SW 1271 (cell line): ENCODE measurements at places on chromosomes 11 and 22.

DNA sequence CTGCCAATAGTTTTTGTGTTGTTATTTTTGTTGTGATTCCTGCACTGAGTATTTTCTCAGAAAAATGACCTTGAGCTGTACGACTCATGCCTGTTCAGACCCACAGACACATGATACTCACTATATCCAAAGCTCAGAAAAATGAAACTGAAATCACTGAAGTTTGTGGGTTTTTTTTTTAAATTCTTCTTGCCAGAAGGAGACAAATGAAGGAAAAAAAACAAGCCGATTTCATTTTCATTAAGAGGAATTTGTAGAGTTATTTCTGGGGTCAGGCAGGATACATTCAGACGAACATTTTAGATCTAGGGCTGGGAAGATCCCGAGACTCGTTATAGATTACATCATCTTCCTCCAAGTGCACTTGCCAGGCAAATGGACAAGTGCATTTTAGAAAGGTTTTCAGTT lies 60.4 kb downstream of the BMAL1 start:
- no peak for DNase-seq

GRCh38 chr11:66877588-66878385 lies 20.9 kb downstream of the LRFN4 start:
- DNase-seq, result no peak

GRCh38 chr22:36659762-36660509 lies 43.6 kb downstream of the CACNG2 start:
- DNase-seq, result peak; percentile 82

DNA sequence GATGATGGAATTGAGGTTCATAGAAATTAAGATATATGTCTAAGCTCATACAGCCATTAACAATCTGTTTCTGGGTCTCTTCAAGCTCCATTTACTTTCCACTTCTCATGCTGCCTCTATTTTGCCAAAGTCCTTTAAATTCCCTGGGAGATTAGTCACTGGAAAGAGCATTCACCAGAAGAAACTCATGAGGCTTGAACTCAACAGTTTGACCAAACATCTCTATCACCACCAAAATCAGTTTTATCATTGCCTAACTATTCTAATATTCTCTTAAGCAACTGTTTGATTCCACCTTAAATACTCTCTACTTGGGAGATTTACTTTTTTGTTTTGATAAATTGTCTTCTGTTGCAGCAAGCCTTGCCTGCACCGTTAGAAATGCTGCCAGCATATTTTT lies 881.3 kb downstream of the KCNA4 start:
- DNase-seq, result no peak

DNA sequence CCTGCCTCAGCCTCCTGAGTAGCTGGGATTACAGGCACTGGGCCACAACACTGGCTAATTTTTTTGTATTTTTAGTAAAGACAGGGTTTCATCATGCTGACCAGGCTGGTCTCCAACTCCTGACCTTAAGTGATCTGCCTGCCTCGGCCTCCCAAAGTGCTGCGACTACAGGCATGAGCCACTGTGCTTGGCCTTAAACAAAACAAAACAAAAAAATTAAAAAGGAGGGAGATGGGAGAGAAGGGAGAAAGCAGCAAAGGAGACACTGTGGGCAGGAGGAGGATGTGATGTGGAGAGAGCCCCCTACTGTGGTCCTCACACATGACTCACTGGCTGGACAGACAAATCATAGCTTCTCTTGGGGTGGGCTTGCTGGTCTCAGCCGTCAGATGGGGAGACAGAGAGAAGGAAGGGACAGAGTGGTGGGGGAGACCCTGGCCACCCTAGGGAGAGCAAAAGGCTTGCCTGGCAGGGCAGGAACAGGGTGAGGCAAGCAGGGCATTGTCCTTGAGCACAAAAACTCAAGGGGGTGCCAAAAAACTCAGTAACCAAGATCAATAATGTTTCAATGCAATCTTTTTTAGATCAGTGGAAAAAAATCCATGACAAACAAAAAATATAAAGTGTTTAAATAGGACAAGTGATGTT lies 31.6 kb downstream of the TPST2 start:
- DNase-seq, result no peak

DNA sequence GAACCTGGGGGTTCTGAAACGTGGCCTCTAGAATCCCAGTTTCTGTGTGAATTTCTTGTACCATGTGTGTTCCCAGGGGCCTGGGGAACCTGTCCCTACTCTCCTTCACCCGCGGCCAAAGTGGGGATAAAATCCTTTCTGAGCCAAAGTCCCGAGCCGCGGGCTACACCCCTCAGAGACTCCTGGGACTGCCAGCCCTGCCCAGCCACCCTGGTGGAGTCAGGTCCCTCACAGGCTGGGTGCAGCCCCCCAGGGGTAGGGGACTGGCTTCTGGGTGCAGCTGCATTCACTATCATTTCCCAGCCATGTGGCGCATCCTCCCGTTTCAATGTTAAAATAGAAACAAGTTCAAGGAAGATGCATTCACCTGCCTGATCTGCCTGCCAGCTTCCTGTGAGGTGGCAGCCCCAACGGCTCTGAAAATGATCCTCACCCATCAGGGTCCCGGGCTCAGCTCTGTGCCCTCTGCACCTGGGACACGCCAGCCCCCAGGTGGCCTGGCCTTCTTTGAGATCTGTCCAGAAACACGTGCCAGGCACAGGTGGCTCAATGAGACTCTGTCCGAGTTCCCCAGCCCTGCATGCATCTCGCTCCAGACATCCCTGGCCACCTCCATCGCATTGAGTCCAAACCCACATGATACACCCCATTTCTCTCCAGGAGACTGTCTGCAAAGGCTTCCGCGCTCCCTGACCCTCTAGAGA lies 338.8 kb downstream of the CTTN start:
- no peak for DNase-seq

- no peak for DNase-seq
Observed at GRCh38 chr11:24963852-24964251, 467.0 kb downstream of the LUZP2 start.

GRCh38 chr11:132301900-132302299 lies 931.5 kb downstream of the NTM start:
- DNase-seq, result no peak

- no peak for DNase-seq
Observed at GRCh38 chr11:6357222-6357621, 33.1 kb upstream of the SMPD1 start.

- no peak for DNase-seq
Observed at GRCh38 chr22:25091458-25091857, 108.2 kb upstream of the CRYBB3 start.

DNA sequence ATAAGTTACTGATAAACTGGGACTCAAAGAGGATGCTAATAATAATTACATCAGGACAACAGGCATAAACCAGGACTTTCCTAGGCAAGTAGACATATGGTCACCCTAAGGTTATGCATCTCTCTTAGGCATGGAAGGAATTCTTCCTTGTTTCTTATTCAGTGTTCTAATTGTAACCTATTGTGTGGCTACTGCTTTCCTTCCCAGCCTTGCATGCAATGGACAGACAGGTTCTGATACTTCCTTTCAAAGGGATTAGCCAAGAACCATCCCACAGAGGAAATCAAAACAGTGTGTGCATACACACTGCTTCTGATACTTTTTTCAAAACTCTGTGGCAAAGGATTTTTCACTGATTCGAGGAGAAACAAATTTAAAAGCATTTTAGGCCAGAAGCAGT lies 48.3 kb downstream of the RRAS2 start:
- no peak for DNase-seq

DNA sequence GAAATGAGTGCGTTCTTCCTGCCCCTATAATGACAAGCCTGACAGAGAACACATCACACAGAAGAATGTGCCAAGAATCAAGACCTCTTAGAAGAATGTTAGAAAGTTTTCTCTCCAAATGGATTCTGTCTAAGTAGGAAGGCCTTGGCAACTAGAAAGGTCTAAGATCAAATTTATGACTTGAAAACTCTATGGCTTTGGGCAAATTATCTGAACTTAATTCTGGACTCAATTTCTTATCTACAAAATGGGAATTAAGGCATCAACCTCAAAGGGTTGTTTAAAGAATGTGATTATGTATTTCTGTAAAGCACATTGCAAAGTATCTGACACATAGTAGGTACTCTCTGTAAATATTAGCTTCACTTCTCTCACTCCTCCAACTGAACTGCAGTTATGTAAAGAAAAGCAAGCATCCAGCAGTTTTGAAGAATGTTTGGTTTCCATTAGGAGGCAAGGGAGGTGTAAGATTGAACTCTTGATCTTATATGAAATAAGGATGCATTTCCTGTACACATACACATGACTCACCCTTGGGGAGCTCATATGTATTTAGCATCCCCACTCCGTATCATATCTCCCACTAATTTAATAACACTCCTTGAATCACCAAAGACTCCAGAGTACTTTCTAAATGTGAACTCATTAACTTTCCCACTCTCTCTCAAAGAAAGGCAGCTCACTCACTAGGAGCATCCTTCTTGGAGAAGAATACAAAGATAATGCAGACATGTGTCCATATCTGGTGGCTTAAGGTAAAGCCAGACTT lies 77.6 kb downstream of the ETS1 start:
- no peak for DNase-seq

DNA sequence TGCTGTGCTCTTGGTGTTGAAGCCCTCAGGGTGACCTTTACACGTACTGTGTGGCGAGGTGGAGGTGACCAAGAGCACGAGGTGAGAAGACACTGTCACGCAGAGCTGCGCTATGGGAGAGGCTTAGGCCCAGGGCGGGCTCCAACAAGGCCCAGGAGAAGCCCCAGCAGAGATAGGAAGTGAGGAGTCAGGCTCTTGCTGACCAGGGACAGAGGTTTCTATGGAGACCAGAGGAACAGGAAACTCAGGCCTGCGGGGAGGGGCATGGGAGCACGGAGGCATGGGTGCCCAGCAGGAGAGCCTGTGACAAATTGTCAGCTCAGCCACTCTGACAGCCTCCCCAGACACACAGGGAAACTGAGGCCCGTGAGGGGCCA lies 15.8 kb downstream of the DGKZ start:
- DNase-seq, result peak; percentile 81

GRCh38 chr11:70429724-70430521 lies 31.6 kb downstream of the CTTN start:
- DNase-seq, result no peak

GRCh38 chr11:45885921-45886721 lies 670 bp downstream of the MAPK8IP1 start:
- no peak for DNase-seq

- DNase-seq, result no peak
Observed at GRCh38 chr11:79314906-79315689, 125.7 kb downstream of the TENM4 start.

GRCh38 chr11:69630017-69630416 lies 10.9 kb upstream of the CCND1 start:
- peak; percentile 36 for DNase-seq

DNA sequence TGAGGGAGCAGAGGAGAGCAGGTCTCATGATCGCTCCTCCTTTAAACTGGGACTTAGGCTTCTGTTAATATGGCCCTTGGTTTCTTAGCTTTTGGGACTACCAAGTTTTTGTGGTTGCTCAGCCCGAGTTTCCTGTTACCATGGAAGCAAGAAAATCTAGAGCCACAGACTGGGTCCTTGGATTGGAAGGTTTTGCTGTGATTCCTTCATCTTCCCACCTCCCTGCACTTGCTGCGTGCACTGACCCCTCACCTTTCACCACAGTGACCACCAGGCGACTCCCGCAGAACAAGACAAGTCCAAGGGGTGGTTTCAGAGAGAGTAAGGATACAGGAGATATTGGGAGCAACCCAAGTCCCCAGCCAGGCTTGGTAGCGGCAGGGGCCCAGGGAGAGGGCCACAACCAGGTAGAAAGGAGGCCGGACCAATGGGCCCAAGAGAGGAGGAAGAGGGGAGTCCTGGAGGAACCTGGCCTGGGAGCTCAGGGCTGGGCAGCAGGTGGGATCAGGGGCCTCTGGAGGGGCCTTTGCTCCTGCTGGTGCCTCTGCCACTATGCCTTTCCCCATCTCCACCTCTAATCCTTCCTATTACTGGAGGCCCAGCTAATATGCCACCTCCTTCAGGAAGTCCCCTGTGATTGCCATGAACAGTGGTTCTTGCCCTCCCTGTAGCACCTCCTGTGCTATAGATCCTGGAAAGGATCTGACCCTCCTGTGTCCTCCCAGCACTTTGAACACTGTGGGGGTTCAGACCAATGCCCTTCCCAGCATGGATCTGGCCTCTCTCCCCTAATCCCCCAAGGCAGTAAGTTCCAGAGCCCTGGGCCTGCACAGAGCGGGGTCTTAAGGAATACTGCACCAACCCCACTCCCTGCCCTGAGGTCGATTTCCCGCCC lies 21.2 kb downstream of the CSF2RB start:
- DNase-seq, result no peak

GRCh38 chr11:61338783-61339489 lies 5.9 kb downstream of the TKFC start:
- no peak for DNase-seq

GRCh38 chr11:11391796-11392463 lies 38.9 kb upstream of the CSNK2A3 start:
- no peak for DNase-seq

- peak; percentile 29 for DNase-seq
Observed at GRCh38 chr11:2951231-2952110, 22.3 kb upstream of the PHLDA2 start.

GRCh38 chr11:94638902-94639373 lies 71.8 kb downstream of the PIWIL4 start:
- no peak for DNase-seq

DNA sequence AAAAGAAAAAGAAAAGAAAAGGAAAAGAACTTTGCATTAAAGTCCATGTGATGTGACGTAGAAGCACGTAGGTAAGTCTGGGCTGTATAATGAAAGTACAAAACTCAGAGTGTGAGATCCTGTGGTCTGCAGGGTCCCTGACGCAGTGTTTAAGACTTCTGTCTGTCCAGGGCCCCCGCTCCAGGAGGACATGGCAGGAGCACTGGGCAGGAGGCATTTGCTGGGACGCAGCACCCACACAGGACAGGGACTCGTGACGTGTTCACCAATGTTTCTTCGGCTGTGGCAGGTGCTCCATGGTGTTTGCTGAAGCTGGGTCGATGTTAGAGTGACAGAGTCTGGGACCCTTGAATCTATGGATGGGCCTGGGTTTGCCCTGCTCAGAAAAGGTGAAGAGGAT lies 348.1 kb downstream of the BRD1 start:
- DNase-seq, result no peak

DNA sequence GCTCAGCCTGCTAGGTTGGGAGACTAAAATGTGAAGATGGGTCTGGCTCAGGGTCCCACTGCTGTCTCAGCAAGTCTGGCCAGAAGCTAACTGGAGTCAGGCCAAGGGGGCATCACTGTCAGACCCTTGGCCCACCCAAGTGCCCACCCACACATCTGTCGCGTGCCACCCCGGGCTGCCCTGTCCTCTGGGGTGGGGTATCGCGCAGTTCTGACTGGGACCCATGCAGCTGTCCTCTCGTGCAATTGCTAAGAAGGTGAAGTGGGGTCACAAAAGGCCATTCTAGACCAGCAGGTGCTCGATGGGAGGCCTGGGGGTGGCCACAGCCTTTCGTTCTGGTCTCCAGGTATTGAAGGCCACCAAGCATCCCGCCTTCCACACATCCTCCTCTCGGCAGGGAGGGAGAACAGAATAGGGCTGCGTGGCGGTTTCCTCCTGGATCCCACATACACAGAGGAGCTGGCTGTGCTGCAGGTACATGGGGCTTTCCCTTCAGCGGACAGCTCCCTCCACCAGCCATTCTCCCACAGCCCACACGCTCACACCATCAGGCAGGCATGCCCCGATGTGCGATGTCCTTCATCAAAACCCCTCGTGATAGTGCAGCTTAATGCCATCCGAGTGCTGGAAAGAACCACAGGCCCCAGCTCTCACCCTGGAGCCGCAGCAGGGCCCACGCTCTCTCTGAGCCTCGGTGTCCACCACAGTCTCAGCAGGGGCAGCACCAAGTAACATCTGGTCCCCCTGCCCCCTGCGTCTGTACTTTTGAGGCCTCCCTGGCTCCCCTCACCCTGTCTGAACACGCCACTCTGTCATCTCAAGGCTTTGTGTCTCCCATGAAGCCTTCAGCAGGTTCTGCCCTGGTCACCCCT lies 37.6 kb downstream of the SHANK2 start:
- no peak for DNase-seq

- no peak for DNase-seq
Observed at GRCh38 chr11:69677749-69678148, 2.6 kb upstream of the LTO1 start.
